ENCODE measurements at places on chromosomes 3 and 15. TPM values are rescaled to one million over a fixed set of nuclear protein-coding genes. Genes with fewer than 3 reads are reported as not detected.

Gene KCNH8
- not detected for total RNA-seq

Gene SERINC4
- total RNA-seq: not detected

Gene PCSK6
- 0.72 TPM for total RNA-seq

Gene CHRM5
- under 0.01 TPM for total RNA-seq

Gene AMIGO3
- total RNA-seq: 0.29 TPM

Gene HAPLN3
- total RNA-seq: 14.7 TPM

Gene ROBO2
- 0.36 TPM for total RNA-seq

Gene TEX55
- total RNA-seq: not detected

Gene KIF7
- 12.3 TPM for total RNA-seq

Gene HDAC11
- 11.2 TPM for total RNA-seq

Gene PDCD10
- total RNA-seq: 44.9 TPM

Gene GOLGA8B
- 57.2 TPM for total RNA-seq

Gene EPHB1
- 0.36 TPM for total RNA-seq

Gene EXD1
- not detected for total RNA-seq

Gene MAN2A2
- 20.0 TPM for total RNA-seq
